Activated gamma-delta T cell treated with Interleukin-2 at 50 U/mL for 16 hours (primary cell): ENCODE measurements at places on chromosomes 4 and X.
A peak's percentile ranks its signal among the peaks of the same experiment; 100 is the strongest.

DNA sequence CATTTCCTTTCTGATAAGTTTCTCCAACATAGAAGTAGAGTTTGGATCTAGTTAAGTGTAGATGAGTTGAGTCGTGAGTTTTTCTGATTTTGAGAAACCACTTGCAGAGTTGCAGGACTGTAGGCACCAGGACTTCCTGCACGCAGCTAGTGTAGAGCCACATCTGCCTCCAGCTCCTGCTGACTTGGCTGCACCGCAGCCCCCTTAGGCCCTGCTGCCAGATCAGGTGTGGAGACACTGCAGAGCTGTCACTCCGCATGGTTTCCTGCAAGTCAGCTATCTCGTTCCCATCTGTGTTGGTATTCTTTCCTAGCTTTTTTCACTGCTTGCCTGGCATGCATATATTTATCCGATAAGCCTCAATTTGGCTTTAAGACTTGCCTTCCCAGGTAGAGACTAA lies 48.9 kb downstream of the PCDH7 start:
- DNase-seq = no peak

DNA sequence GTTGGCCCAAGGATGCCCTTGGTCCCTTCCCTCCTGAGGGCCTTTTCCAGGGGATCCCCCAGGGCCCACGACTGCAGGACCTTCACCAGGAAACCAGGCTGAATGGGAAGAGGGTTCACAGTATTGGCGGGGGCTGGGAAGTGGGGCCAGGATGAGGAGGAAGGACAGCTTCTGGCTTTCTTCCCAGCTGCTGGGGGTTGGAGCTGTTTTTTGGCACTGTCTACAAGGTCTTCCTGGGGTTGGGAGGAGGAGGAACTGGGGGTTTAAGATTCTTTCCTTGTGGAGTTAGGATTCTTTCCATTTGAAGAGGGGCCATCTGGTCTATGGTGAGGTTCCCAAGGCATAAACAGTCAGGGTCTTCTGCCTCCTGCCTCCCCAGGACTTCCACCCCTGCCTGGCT lies 64.8 kb downstream of the KIF4A start:
- no peak for DNase-seq

- no peak for DNase-seq
These were observed 68.3 kb upstream of the SPANXB1 start for GRCh38 chrX:140933874-140934655.

DNA sequence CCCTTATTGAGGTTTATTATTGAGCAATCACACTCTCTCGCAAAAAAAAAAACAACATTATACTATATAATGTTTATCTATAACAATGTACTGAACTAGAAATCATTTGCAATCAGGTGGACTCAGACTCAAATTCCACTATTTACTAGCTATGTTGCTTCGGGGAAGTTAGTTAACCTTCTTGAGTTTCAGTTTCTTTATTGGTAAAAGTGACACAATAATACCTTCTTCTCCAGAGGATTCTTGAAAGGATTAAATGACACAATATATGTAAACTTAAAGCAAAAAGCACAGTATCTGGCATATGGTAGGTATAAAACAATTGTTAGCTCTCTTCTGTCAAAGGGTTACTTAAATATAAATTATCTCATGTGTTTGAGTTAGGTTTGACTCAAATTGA lies 31.5 kb upstream of the HDAC8 start:
- DNase-seq = no peak

DNA sequence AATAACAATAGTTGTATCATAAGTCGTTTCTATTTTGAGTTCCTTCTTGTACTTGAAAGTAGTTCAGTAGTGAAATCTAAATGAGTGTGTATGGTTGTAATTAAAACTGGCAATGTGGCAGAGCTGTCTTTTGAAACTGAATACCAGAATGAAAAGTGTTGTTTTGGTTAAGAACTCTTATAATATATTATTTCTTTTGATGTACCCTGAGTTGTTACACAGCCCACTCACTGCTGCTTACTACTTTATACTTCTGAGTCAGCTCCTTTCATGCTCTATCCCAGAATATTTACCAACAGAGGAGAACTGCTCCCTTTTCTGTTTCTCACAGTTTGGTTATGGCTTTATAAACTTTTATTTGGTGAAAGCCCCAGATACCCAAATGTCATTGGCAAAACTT lies 28.8 kb downstream of the FAM199X start:
- no peak for DNase-seq

DNA sequence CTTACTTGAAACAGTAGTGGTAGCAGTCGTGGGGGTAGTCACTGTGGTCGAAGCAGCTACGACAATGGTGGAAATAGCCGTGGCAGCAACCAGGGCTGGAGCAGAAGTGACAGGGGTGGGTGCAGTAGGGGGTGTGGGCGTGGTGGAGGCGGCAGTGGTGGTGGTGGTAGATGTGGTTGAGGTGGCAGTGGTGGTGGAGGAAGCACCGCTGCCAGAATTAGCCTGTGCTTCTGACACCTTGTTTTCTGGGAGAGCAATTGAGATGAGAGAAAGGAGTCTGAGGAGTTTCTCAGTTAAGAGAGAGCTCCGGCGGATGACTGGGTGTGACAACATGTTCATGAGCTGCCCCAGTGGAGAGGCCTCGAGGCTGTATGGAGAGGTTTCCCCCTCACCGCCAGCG lies 113.5 kb upstream of the HSD17B10 start:
- peak; percentile 7 for DNase-seq

DNA sequence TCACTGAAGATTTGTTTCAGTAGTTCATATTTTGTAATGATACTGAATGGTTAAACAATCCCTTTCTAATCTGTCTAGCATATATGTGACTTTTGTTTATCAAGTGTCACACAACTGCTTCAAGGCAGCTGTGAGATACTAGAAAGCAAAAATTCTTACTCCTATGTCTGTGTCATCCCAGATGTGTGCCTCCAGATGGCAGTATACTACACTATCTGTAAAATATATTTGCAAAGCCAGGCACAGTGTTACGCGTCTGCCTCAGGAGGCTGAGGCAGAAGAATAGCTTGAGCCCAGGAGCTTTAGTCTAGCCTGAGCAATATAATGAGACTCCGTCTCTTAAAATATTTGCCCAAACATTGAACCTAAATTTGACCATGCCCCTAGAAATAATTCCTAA lies 4.0 kb downstream of the NUDT10 start:
- peak; percentile 4 for DNase-seq

DNA sequence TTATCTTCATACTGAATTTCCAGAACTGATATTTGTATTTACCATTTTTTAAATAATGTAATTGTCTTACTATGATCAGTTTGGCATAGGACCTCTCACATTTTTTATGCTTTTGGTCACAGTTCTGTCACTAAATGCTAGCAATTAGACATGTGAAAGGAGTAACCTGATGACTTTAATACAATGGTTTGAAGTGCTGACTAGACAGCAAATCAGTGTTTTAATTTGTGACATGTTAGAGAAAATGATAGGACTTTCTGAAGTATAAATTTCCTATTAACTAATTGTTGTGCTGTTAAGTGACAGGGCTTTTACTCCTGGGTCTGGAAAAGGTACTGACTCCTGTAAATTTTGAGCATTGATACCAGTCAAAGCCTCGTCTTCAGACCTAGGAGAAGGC lies 117.5 kb downstream of the ZNF330 start:
- no peak for DNase-seq

GRCh38 chr4:36385951-36386571 lies 104.6 kb downstream of the DTHD1 start:
- DNase-seq = peak; percentile 23

DNA sequence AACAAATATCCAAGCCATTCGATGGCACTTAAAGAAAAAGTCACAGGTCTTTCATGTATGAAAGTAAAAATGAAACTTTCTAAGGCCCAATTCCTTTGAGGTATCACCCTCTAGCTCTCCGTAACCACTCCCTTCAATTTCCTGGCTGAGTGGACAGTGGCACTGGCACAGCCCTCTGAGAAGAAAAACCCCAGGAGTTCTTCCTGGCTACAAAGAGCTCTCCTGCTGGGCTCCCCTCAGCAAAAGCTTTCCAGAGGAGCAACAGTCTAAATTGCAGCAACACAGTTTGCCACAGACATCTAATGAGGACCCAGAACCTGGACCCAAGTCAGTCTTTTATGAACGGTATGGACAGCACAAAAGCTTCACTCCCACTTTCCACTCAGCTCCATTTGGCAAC lies 71.8 kb downstream of the FUNDC1 start:
- no peak for DNase-seq

GRCh38 chrX:54550821-54551220 lies 20.8 kb downstream of the GNL3L start:
- no peak for DNase-seq

DNA sequence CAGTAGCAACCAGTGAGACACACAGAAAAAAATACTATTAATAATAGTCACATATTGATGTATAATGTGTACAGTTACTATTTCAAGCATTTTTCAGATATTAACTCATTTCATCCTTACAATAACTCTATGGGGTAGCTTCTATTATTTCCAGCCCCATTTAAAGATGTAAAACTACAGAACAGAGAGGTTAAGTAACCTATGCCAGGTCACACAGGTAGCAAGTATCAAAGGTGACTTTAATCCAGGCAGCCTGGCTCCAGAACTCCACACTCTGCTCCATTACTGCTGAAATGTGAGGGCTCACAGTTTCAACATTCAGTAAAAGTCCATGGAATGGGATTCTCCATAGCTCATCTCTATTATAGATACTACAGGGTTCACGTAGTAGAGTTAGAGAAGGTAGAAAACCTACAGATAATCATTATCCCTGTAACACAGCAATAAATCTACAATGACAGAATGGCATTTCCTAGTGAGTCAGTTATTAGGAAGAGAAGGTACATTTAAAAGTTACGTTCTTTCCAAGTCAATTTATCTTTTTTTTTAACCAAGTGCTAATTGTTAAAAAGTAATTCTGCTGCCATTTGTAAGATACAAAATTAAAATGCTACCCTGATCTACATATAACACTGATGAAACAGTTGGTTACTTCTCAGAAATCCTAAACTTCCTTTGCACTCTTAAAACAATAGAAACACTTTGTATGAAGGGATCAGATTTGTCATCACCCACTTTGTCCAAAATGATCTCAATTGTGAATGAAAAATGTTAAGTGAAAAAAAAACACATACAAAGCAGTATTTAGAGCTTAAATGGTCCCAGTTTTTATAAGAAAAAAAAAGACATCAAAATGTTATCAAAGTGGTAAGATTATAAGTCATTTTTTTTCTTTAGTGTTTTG lies 18.7 kb downstream of the RELL1 start:
- DNase-seq = no peak

DNA sequence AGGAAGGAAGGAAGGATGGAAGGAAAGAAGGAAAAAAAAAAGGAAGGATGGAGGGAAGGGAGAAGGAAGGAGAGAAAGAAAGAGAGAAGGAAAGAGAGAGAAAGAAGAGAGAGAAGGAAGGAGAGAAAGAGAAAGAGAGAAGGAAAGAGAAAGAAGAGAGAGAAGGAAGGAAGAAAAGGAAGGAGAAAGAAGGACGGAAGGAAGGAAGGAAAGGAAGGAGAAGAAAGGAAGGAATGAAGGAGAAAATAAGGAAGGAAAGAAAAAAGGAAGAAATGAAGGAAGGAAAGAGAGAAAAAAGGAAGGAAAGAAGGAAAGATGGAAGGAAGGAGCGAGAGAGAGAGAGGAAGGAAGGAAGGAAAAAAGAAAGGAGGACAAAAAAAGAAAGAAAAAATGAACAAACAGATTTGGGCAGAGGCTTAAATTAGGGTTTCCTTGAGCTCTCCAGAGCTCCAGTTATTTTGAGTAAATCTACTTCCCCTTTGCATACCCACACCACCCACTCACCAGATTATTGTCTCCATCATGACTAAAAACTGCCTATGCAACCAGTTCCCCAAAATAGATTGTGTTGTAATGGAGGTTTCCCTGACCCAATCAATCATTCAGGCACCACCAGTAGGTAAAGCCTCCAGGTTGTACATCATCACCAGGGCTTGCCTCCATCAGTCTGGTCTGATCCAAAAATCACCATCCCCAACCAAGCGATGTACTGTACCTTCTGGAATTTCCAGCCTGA lies 1722.9 kb upstream of the PCDH10 start:
- no peak for DNase-seq

- DNase-seq = no peak
These were observed 7.8 kb downstream of the YTHDC1 start for GRCh38 chr4:68342134-68342533.

GRCh38 chrX:111244235-111244750 lies 26.0 kb downstream of the CAPN6 start:
- no peak for DNase-seq

DNA sequence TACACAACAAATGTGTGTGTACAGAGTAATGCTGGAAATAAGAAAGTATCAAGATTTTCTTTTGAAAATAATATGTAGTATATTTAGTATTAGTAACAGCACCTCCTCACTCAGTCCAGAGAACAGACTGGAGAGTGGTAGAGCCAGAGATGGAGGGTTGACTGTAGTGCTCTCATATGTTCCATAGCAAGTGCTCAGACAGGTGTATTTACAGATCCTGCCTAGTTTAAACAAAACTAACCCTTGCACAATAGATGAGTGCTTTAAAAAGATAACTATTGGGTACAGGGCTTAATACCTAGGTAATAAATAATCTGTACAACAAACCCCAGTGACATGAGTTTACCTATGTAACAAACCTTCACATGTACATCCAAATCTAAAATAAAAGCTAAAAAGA lies 381.0 kb upstream of the EMCN start:
- no peak for DNase-seq

GRCh38 chr4:2095236-2096072 lies 36.3 kb downstream of the NAT8L start:
- DNase-seq = no peak

GRCh38 chr4:8192748-8193738 lies 6.0 kb upstream of the SH3TC1 start:
- peak; percentile 24 for DNase-seq

GRCh38 chrX:14875624-14876023 lies 2.4 kb downstream of the MOSPD2 start:
- DNase-seq = no peak

DNA sequence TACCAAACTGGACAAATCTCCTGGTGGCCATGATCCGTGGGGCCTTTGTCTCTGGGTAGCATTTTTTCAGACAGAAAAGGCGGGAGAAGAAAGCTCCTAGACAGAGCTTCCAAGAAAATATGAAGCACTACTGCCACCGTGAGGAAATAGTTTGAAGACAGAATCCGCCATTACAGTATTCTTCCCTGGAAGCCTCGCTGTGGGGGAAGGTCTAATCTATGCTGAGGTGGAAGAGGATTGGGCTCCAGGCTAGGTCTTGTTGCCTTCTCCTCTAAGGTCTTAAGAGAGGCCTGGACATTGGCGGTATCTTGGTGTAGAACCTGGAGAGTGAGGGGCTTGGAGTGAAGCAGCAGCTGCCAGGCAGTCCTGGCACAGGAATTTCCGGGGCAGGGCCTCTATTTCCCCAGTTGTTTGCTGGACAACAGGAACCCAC lies 218.9 kb downstream of the OR13H1 start:
- DNase-seq = peak; percentile 44
